ENCODE measurements at places on chromosomes 4 and X.

DNA sequence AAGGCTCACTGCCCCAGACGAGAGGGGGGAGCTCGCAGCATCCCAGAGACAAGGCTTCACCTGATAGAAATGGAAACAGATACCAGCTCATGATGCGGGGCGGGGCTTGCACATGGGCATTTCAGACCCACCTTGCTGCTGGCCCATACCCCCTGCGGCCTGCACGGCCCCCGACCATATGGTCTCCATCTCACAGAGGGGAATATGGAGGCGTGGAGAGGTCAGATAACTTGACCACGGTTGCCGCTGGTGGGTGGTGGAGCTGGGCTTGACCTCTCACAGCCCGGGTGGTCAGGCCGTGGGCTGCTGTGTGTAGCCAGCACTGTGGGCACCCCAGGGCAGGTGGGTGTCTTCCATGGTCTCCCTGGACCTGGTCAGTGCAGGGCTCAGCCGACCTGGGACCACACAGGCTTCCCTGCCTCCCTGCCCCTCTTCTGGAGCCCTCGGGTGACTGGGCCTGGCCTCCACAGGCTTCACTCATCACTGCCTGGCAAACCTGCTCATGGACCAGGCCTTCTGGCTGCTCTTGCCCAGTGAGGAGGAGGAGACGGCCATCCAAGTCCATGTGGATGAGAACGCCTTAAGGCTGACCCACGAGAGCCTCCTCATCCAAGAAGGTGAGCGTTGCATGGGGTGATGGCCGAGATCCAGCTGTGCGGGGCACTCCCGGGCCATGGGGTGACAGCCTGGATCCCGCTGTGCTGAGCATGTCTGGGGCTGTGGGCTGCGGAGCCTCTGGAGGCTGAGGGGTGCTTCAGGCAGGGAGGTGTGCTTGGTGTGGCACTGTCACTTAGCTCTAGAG is 16.8 kb downstream of the SH3TC1 start:
- no peak overlapping the region for H3K4me3 ChIP-seq
- no peaks in the 10 kb centered on the region for H3K27me3 ChIP-seq
- H3K4me1 ChIP-seq, result peaks cover 3% of the 10 kb centered on the region
- peaks cover 19% of the 10 kb centered on the region for H3K36me3 ChIP-seq

- no peak for DNase-seq
- no peaks in the 10 kb centered on the region for H3K4me1 ChIP-seq
- no peaks in the 10 kb centered on the region for H3K36me3 ChIP-seq
- no peak overlapping the region for H3K4me3 ChIP-seq
Observed at GRCh38 chr4:182083671-182084410, 159.4 kb upstream of the TENM3 start.

DNA sequence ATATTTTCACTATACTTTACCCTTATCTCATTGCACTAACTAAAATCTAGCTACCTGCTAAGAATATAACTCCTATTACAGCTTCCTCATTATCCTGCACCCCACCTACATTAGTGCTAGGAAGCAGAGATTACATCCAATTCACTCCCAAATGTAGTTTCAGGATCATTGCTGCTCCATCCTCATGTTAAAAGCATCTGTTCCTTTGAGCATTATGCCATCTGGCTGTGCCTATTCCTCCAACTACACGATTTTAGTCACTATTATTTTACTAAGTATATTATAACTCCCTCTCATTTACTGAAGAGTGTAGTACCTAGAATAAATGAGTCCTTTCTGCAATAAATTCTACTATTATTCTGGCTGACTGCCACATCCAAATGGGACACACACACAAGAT is 1586.9 kb downstream of the TECRL start:
- no peak overlapping the region for H3K27ac ChIP-seq
- no peak for DNase-seq
- H3K4me1 ChIP-seq, result no peaks in the 10 kb centered on the region
- H3K27me3 ChIP-seq, result no peaks in the 10 kb centered on the region
- no peaks in the 10 kb centered on the region for H3K36me3 ChIP-seq

DNA sequence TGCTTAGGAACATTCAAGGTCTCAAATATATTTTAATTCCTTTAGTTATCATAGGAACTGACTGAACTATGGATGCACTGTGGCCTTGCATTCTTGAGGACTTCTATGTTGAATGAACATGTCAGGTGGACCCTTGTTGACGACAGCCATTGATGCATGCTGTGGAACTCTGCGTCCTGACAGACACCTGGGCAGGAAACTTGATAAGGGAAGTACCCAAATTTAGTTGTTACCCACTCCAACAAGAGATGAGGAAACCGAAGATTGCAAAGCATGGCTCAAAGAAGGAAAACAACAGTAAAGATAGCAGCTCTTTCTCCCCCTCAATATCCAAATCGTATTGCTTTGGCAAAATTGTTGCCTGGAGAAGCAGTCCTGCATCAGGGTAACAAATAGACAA is 540.0 kb upstream of the NR3C2 start:
- no peaks in the 10 kb centered on the region for H3K36me3 ChIP-seq
- no peak for DNase-seq
- no peaks in the 10 kb centered on the region for H3K4me1 ChIP-seq
- no peak overlapping the region for H3K27ac ChIP-seq
- H3K27me3 ChIP-seq, result no peaks in the 10 kb centered on the region

- peaks cover 5% of the 10 kb centered on the region for H3K36me3 ChIP-seq
- peak overlapping the region; percentile 91 for H3K27ac ChIP-seq
- DNase-seq, result no peak
- H3K27me3 ChIP-seq, result no peaks in the 10 kb centered on the region
- no peaks in the 10 kb centered on the region for H3K4me1 ChIP-seq
Observed at GRCh38 chrX:11111947-11112346, 815 bp downstream of the HCCS start.

DNA sequence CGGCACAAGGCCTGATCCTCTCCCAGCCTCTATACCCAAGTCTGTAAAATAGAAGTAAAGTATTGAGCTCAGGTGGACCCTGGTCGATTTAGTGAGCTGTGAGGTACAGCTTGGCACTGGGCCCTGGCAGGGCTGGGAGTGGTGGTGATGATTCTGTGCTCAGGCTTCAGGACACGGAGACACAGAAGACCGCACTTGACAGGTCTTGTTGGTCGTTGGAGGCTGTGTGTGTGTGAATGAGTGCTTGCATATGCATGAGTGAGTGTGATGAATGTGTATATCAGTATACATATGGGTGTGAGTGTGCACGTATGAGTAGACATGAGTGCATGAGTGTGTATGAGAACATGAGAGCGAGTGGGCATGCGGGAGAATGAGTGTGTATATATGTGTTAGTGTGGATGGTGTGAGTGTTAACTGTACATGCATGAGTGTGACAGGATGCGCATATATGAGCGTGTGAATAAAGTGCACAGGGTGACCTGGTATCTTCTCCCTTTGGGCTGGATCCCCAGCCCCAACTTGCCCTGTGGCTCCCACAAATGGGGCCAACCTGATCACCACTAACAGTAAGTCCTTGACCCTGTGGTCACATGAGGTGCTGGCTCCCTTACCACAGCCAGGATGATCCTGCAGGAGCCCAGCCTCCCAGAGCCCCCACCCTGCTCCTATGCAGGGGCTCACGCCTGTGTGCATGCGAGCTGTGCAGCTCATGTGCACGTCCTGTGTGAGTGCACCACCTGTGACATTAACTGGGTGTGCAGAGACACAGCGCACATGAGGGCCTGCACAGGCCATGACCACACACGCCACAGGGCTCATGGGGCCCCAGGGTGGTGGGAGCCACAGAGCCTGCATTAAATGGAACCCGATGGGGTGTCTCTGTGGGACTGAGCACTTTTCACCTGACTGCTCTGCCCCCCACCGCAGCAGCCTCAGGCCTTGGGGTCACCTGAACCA is 20.8 kb downstream of the SH3BP2 start:
- peaks cover 50% of the 10 kb centered on the region for H3K4me1 ChIP-seq
- H3K27ac ChIP-seq, result peak overlapping the region; percentile 90
- no peaks in the 10 kb centered on the region for H3K27me3 ChIP-seq
- peak overlapping the region; percentile 97 for H3K4me3 ChIP-seq
- no peaks in the 10 kb centered on the region for H3K36me3 ChIP-seq
- no peak for DNase-seq

GRCh38 chrX:9853307-9853706 is 67.1 kb downstream of the SHROOM2 start:
- H3K36me3 ChIP-seq, result no peaks in the 10 kb centered on the region
- no peaks in the 10 kb centered on the region for H3K4me1 ChIP-seq
- no peak overlapping the region for H3K4me3 ChIP-seq

DNA sequence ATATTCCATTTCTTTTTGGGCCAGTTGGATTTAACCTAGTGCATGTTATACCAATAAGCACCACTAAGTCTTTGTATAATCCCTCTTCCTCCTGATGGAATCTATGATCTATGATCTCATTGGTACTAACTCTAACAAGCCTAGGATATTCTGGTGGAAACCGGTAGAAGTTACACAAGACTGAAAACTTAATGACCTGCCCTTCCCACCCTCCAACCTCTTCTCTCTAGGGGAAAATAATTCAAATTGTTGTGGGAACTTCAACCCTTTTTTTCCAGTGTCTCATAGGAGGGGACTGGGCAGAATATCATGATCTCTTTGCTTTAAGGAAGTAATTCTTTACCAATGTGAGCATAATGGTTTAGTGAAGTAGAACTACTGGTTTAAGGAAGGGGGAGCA is 289.5 kb upstream of the BOD1L1 start:
- H3K4me1 ChIP-seq, result no peaks in the 10 kb centered on the region
- no peak overlapping the region for H3K27ac ChIP-seq
- DNase-seq, result no peak
- no peak overlapping the region for H3K4me3 ChIP-seq
- H3K36me3 ChIP-seq, result no peaks in the 10 kb centered on the region

DNA sequence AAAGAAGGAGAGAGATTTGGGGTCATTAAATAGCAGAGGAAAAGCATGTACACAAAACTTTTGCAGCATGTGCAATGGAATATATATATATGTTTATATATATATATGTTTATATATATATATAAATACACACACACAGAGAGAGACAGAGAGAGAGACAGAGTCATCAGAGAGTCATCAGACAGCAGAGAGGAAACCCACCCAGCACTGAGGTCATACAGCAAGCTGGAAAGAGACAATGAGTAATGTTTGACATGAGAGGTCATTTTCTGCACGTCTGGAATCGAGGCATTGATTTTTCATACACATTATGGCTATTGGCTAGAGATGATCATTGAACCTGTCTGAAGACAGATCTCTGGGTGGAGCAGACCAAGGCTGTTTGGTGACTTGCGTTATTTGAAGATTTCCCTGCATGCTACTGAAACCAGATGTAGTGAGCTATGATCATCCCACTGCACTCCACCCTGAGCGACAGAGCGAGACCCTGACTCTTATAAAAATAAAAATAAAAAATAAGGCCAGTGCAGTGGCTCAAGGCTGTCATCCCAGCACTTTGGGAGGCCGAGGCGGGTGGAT is 48.8 kb upstream of the SHOX start:
- H3K4me3 ChIP-seq, result no peak overlapping the region
- no peak overlapping the region for H3K27ac ChIP-seq
- no peaks in the 10 kb centered on the region for H3K36me3 ChIP-seq
- no peaks in the 10 kb centered on the region for H3K27me3 ChIP-seq

- no peak overlapping the region for H3K27ac ChIP-seq
- H3K4me1 ChIP-seq, result no peaks in the 10 kb centered on the region
- H3K36me3 ChIP-seq, result peaks cover 6% of the 10 kb centered on the region
- no peak overlapping the region for H3K4me3 ChIP-seq
Observed at GRCh38 chr4:1305261-1305711, 15.6 kb downstream of the MAEA start.

DNA sequence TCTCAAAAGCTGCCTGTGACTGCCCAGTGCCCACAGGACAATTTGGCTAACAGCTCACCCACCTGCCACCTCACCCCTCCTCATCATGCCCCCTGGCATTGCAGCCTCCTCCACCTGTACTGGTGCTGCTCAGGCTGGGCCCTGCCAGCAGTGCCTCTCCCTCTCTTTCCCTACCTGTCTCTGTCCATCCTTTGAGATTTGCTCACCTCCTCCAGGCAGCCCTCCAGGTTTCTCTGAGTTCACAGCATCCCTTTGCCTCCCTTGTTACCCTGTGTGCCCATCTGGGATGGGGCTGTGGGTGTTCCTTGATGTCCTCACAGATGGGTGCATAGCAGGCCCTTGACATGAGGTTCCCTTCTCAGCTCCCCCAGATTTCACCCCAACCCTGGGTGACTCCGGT is 224.9 kb downstream of the AFAP1 start:
- no peaks in the 10 kb centered on the region for H3K36me3 ChIP-seq
- no peak overlapping the region for H3K27ac ChIP-seq
- H3K27me3 ChIP-seq, result no peaks in the 10 kb centered on the region
- no peak overlapping the region for H3K4me3 ChIP-seq

DNA sequence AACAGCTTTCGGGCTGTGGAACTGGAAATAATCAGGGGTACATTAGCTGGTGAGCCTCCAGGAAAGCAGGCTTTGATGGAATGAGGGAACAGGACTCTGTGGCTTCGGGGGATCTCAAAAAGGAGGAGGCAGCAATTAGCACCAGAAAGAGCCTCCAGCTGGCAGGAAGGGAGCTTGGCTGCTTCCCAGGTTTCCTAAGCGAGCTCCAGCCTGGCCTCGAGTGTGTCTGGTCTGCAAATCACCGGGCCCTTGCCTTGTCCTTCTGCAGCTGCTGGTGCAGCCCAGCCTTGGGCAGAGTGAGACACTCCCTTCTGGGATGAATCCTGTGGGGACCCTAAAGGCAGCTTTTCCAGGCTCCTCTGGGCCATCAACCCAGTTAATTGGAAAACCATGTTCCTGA is 10.7 kb upstream of the PDHA1 start:
- no peaks in the 10 kb centered on the region for H3K36me3 ChIP-seq
- DNase-seq, result no peak
- H3K4me3 ChIP-seq, result no peak overlapping the region
- H3K27ac ChIP-seq, result no peak overlapping the region
- no peaks in the 10 kb centered on the region for H3K4me1 ChIP-seq

- no peak overlapping the region for H3K4me3 ChIP-seq
- no peak for DNase-seq
- H3K27me3 ChIP-seq, result no peaks in the 10 kb centered on the region
- H3K36me3 ChIP-seq, result no peaks in the 10 kb centered on the region
Observed at GRCh38 chrX:139204898-139205667, 325.5 kb upstream of the F9 start.

DNA sequence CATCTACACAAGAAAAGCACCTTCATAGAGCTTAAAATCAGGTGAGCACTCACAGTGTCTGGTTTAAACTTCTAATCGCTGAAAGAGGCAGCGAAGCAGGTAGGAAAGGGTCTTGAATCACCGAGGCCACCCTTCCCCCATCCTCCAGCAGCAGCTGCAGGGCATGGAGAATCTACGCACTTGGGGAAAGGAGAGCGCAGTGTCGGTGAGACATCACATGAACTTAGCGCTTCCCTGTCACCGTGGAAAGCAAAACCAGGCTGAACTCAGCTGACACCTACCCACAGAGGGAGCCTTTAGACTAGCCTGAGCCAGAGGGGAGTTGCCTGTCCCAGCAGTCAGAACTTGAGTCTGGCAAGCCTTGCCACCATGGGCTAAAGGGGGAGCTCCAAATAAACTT is 197.2 kb upstream of the ZFP42 start:
- no peaks in the 10 kb centered on the region for H3K36me3 ChIP-seq
- no peaks in the 10 kb centered on the region for H3K27me3 ChIP-seq
- no peaks in the 10 kb centered on the region for H3K4me1 ChIP-seq
- no peak overlapping the region for H3K4me3 ChIP-seq

DNA sequence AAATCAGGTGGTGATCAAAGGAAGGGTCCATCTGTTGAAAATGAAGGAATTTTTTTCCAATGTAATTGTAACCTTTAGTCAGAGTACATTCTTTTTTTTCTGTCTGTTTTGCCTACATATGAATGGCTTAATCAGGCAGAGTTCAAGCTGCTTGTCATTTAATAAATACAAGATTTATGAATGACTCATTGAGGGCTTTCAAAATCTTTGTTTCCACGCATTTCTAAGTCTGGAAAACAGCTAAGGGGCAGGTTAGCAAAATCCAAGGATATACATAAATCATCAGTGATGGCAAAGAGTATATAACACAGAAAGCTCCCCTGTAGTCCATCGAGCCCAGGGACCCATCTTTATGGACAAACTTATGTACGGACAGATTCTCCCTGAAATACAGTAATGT is 1.8 kb downstream of the CA5B start:
- H3K4me1 ChIP-seq, result no peaks in the 10 kb centered on the region
- no peaks in the 10 kb centered on the region for H3K27me3 ChIP-seq
- DNase-seq, result no peak
- no peaks in the 10 kb centered on the region for H3K36me3 ChIP-seq

Measured in GM12878 (cell line).